NCI-H2171 treated with DMSO at 0.1 percent for 48 hours (cell line): ENCODE measurements at places on chromosomes 4 and X.
A peak's percentile ranks its signal among the peaks of the same experiment; 100 is the strongest.

DNA sequence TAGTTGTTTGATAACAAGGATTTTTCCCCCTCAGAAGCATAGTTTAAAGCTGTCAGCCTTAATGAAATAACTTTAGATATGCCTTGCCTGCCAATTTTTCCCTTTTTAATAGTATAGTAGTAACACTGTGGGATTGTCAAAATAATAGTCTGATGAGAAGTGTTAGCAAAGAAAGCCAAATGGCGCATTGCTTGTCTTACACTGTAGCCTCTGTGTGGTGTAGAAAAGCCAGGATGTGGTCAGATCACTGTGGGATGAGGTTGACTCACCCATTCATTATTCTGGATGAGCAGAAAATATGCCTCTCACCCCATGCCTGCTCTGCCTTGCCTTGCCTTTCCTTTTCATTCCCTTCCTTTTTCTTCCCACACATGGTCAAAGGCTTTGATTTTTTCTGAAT lies 257.8 kb upstream of the NRK start:
- no peak for DNase-seq

- DNase-seq: no peak
Measured at GRCh38 chrX:37640142-37640541, 45.4 kb upstream of the XK start.

- DNase-seq: peak; percentile 78
Measured at GRCh38 chrX:48835524-48836329, at the start of gene PCSK1N. Gene PCSK1N, minus strand, starts transcription at chrX:48835610. Its CDS starts 78 bp downstream, at chrX:48835532.

GRCh38 chrX:153929576-153929975 lies 3.5 kb upstream of the ARHGAP4 start:
- DNase-seq: no peak

- DNase-seq: no peak
Measured at GRCh38 chr4:147547314-147548056, 66.6 kb downstream of the EDNRA start.

- no peak for DNase-seq
Measured at GRCh38 chr4:949656-950055, 17.4 kb downstream of the TMEM175 start.

- no peak for DNase-seq
Measured at GRCh38 chr4:48943387-48943786, 36.8 kb upstream of the OCIAD2 start.

GRCh38 chrX:20140420-20140819 lies 1.2 kb downstream of the EIF1AX start:
- no peak for DNase-seq

DNA sequence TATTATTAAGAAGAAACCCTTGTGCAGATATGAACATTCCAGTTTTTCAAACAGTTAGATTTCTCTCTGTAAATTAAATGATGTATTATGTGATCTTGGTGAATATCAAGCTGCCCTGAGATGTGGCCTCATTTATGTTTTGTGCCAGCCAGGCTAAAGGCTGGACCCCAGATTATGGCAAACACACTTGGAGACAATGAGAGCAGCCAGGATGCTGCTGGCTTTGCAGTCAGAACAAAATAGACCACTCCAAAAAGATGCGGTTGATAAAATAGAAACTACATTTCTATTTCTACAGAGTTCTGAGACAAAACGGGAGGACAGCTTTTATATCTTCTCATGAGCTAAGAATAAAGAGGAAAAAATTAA lies 296.5 kb downstream of the PPP3CA start:
- no peak for DNase-seq

DNA sequence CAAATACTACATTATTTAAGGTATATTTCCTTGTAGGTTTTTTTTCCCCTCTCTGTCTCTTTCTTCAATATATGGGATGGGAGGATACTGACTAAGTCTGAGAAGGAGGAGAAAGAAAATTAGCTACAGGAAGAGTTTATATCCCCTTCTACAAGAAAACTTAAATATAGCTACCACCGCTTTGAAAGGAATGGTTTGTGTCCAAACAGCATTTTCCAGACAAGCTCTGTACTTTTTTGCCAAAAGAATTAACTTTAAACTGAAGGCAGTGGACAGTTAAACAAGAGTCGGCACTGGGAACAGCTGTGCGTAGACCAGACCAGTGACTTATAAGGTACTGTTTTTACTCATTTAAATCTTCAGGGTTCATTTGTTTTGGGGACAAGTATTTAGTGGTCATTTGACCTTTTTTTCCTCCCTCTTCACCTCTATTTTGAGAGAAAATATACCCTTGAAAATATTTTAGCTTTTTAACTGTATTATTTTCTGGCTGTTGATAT lies 303.7 kb downstream of the ARHGAP24 start:
- DNase-seq: no peak

DNA sequence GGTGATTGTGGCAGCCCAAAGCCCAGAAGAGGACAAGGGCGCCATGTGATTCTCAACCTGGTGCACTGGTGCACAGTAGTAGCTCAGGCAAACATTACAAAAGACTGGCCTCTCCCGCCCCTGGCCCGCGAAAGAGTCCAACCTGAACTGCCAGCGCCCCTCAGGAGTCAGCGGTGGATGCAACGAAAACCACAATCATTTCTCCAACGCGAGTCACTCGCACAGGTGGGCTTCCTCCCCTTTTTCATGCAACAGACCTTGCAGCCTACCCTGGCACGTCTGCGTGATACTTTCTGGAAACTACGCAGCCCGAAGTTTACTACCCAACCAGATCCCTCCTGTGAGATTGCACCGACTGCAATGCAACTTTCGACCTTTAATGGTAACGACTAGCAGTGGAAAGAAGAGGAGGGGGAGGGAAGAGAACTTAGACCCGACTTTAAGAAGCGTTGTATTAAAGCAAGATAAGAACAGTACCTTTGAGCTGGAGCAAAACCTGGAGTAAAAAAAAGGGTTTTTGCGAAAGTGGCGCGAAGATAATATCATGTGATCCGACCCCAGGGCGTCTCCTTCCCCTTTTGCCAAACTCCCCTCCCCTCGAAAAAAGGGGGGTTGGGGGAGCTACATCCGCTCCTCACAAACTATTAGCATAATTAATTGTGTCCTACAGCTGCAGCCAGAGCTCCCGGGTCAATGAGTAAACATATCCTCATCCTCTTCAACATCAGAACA lies 63.3 kb upstream of the CCDC160 start:
- DNase-seq: peak; percentile 1

- DNase-seq: peak; percentile 92
Measured at GRCh38 chrX:134542485-134542884, 82.5 kb downstream of the HPRT1 start.

GRCh38 chr4:121154103-121154515 lies 10.0 kb downstream of the TNIP3 start:
- DNase-seq: no peak
